ENCODE measurements at places on chromosomes 4 and X. TPM values are rescaled to one million over a fixed set of nuclear protein-coding genes. Genes with fewer than 3 reads are reported as not detected.

ADH1A gene
- not detected for total RNA-seq

LARP1B gene
- total RNA-seq, result 15.1 TPM

AR gene
- 1.6 TPM for total RNA-seq

SFRP2 gene
- total RNA-seq, result not detected

USP17L21 gene
- not detected for total RNA-seq

CLCN5 gene
- 8.5 TPM for total RNA-seq

ATOH1 gene
- not detected for total RNA-seq

CENPVL1 gene
- total RNA-seq, result not detected

GUCY1B1 gene
- total RNA-seq, result 4.5 TPM

PABPC1L2B gene
- not detected for total RNA-seq

ZNF630 gene
- total RNA-seq, result 0.97 TPM

FGF16 gene
- total RNA-seq, result not detected

KLF8 gene
- 1.4 TPM for total RNA-seq

Data from cardiac atrium fibroblast (primary cell).